NCI-H1930 (cell line): ENCODE measurements at places on chromosomes 7 and 10.

DNA sequence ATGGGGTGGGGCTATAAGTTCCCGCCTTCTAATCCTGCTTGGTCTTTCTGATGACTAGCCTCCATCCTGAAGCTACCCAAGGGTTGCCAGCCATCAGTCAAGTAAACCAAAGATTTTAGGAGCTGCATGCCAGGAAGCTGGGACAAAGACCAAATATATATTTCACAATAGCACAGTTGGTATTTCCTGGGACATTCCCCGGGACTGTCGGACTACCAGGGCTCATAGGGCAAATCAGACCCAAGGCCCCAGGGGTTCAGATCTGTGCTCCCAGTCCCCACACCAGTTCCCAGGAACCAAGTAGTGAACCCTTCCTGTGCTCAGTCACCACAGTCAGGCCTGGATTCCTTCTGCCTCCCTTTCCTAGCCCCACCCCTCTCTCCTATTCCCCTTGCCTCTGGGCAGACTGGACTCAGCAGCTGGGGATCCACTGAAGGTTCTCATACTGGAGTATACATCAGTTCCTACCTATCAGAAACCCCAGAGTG is 5.7 kb upstream of the CXCL12 start:
- DNase-seq: no peak

- no peak for DNase-seq
These were observed 72.9 kb upstream of the ABCB5 start for GRCh38 chr7:20542594-20542993.

DNA sequence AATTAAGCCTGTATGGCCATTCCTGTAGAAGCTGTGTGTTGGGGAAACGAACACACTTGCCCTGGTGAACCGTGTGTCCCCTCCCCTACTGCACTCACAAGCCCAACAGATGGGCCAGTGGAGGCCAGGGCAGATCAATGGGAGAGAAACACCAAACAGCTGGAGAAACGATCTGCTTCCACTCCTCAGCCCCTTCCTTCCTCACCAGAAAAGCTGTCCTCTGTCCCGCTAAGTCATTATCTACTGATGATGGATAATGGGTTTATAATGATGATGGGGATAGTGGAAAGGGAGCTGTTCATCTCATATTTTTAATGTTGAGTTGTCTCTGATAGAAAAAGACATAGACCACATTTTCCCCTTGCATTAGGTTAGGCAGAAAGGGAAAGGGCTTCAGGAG is 99.7 kb downstream of the ELMO1 start:
- DNase-seq: no peak

DNA sequence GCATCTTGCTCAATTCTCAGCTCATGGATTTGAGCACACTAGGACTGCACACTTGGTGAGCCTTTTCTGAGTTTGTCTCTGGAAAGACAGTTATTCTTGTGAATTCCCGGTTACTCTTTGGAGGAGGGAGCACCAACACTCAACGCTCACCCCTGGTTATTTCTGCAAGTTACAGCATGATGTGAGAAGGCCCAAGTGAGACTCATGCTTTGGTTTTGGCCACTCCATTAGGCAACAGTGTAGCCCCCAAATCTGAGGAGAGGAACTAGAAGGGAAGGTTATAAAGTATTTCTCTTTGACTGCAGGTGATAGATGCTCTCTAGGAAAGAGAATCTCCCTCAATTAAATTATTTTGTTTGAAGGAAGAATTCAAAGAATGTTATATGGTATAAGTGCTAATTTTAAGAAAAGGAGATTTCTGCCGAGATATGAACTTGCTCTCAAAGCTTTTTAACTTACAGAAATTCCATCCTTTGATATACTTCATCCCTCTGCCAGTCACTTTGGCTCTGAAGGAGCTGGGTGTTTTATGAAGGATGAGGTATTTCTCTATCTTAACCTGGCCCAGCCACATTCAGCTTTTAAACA is 183.4 kb downstream of the WNT2 start:
- DNase-seq: no peak

GRCh38 chr7:55427800-55428199 is 62.7 kb downstream of the LANCL2 start:
- no peak for DNase-seq

DNA sequence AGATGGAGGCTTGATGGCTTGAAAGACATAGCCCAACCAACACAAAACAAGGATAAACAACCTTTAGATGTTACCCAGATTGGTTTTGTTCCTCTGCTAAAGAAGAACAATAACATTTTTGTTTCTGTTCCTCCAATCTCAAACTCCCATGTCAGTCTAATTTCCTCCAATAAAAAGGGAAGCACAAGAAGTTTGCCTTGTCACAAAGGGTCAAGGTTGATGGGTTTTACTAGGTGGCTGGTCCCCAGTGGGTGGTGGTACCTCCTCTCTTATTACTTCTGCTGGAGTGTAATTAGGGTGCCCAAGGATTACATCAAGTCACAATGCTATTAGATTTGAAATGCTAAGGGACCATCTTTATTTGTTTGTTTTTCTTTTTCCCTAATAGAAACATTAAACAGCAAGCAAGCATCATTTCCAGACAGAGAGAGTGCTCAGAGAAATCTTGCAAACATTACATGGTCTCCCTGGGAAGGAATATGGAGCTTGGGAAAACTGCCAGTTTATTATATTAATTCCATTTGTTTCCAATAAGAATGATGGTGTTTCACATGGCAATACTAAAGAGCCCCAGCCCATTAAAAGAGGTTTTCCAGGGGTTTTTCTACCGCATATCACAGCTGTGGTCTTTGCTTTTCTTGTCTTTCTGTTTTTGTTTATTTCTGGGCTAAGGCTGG is 78.3 kb upstream of the AOAH start:
- DNase-seq: no peak

GRCh38 chr10:114869520-114869892 is 47.9 kb downstream of the FHIP2A start:
- DNase-seq: no peak
